H9 (cell line): ENCODE measurements at places on chromosomes 7 and 10. TPM values are rescaled to one million over a fixed set of nuclear protein-coding genes. Genes with fewer than 3 reads are reported as not detected.

GRCh38 chr7:69748530-69748929 is 150.3 kb downstream of the AUTS2 start:
- no peak overlapping the region for H3K27ac ChIP-seq
- no peaks in the 10 kb centered on the region for H3K36me3 ChIP-seq
- no peaks in the 10 kb centered on the region for H3K27me3 ChIP-seq
- DNase-seq, result no peak

DNA sequence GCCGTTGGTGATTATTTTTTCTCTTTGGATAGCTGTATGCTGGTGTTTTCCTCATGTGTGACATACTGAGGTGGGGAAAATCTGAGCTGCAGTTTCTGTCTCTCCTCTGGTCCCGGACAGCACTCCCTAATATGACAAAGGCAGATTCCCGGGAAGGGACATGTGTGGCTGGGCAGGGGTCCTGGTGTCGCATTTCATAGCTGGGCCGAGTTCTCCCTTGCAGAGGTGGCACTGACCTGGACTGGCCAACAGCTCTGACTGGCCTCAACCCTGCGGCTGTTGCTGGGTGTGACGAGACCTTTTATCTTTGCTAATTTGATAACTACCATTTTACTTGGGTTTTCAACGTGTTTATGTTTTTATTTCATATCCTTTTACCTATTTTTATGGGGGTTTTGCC is 248.6 kb upstream of the TCERG1L start:
- H3K27ac ChIP-seq, result no peak overlapping the region
- no peaks in the 10 kb centered on the region for H3K27me3 ChIP-seq
- H3K4me3 ChIP-seq, result no peak overlapping the region
- no peak for DNase-seq
- H3K4me1 ChIP-seq, result no peaks in the 10 kb centered on the region

ANKRD7 gene
- total RNA-seq, result not detected in 2 replicates

DNA sequence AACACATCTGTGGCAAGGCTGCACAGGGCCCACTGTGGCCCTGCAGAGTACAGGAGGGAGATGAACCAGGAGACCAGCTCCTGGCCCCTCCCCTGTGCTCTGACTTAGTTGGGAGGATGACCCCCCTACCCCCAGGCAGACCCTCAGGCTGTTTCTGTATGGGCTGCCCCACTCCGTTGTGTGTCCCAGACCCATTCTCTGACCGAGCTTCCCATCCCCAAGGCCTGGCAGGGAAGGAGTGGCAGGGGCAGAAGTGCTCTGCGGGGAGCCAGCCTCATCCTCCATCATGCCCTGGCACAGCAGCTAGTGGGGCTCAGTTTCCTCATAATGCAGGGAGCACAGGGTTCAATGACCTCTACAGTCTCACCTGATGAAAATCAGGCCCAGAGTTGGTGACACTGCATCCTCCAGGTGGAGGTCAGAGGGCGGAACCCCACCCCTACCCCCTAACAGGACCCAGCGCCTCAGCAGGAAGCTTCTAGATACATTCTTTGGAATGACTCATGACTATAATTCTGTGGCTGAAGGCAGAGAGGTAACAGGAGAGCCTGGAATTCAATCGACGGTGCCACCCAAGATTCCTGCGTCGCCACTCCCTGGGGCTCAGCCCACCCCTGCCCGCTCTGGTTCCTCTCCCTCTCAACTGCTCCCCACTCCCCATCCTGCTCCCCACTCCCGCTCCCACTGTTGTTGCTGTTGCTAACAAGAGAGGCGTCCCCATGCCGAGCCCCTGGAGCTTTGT is 18.2 kb downstream of the PODXL start:
- no peaks in the 10 kb centered on the region for H3K27me3 ChIP-seq
- H3K36me3 ChIP-seq, result peaks cover 89% of the 10 kb centered on the region
- no peak for DNase-seq

DNA sequence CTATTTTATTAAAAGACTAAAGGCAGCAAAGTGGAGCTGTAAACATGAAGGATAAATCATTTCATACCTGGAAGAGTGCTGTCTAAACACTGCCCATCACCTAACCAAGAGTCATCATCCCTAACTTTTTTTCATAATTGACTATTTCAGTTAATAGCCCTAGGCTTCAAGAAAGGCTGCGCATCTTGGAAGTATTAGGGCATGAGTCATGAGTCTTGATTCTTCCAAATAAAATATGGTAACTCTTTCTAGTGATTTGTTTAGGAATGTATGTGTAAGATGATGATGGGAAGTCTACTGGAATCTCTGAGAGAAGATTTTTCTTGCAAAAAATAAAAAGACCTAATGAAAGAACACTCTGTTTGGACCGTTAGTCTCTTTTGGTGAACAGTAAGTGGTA is 207.7 kb upstream of the AHR start:
- H3K4me1 ChIP-seq, result no peaks in the 10 kb centered on the region
- no peak for DNase-seq
- no peak overlapping the region for H3K27ac ChIP-seq
- H3K4me3 ChIP-seq, result no peak overlapping the region
- no peaks in the 10 kb centered on the region for H3K27me3 ChIP-seq

DNA sequence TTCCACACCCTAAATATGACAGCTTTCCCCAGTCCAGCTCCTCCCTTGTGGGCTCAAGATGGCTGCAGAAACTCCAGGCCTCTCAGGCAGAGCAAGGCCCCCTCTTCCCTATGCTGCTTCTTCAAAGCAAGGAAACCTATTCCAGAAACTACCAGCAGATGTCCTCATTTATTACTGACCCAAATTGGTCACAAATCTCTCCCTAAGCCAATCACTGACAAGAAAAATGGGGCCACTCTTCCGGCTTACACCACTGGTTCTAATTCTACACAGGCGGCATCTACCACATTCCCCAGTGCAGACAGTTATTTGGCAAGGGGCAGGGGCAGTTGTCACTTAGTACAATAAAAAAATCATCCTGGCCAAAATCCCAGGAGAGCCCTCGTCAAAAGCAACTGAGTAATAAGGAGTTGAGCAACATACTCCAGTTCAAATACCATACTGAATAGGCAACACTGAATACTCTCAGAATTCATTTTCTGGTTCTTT is 150.4 kb downstream of the SFMBT2 start:
- H3K36me3 ChIP-seq, result no peaks in the 10 kb centered on the region
- H3K27ac ChIP-seq, result no peak overlapping the region
- H3K27me3 ChIP-seq, result no peaks in the 10 kb centered on the region
- H3K4me3 ChIP-seq, result no peak overlapping the region
- H3K4me1 ChIP-seq, result no peaks in the 10 kb centered on the region

GRCh38 chr10:77301305-77301730 is 336.3 kb downstream of the KCNMA1 start:
- H3K4me1 ChIP-seq, result no peaks in the 10 kb centered on the region
- H3K27ac ChIP-seq, result no peak overlapping the region
- no peak overlapping the region for H3K4me3 ChIP-seq
- H3K36me3 ChIP-seq, result no peaks in the 10 kb centered on the region

GRCh38 chr7:13312307-13312706 is 624.9 kb downstream of the ARL4A start:
- H3K27me3 ChIP-seq, result no peaks in the 10 kb centered on the region
- no peaks in the 10 kb centered on the region for H3K4me1 ChIP-seq
- H3K27ac ChIP-seq, result no peak overlapping the region
- peaks cover 50% of the 10 kb centered on the region for H3K36me3 ChIP-seq

DNA sequence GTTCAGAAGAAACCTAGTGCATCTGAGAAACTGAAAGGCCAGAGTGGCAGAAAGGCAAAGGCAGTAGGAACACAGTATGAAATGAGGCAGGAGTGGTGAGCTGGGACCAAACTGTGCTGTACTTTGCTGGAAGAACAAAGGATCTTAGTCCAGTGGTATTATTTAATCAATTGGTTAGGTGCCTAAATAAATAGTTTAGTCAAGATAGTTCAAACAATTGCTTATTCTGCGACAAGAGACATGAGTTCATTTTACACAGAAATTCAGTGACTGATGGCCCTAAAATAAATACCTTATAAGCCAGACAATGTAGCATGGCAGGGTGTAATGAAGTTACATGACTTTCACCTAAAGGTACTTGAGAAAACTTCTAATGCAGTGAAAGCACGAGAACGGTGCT is 181.8 kb upstream of the LRRN3 start:
- no peaks in the 10 kb centered on the region for H3K4me1 ChIP-seq
- H3K27ac ChIP-seq, result no peak overlapping the region
- DNase-seq, result no peak

DNA sequence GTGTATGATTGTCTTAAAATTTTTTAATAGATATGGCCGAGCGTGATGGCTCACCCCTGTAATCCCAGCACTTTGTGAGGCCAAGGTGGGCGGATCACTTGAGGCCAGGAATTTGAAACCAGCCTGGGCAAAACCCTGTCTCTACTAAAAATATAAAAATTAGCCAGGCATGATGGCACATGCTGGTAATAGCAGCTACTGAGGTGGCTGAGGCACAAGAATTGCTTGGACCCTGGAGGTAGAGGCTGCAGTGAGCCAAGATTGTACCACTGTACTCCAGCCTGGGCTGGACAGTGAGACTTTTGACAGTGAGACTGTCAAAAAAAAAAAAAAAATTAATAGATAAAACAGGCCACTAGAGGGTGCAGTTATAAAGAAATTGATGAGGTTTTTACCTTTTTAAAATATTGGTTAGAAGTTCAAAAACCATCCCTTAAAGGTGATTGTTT is 20.5 kb downstream of the NOM1 start:
- no peak overlapping the region for H3K4me3 ChIP-seq
- H3K27ac ChIP-seq, result no peak overlapping the region
- no peaks in the 10 kb centered on the region for H3K4me1 ChIP-seq
- H3K27me3 ChIP-seq, result no peaks in the 10 kb centered on the region
- DNase-seq, result no peak
- peaks cover 68% of the 10 kb centered on the region for H3K36me3 ChIP-seq

EBLN1 gene
- total RNA-seq, result not detected in 2 replicates

TLX1 gene
- not detected in 2 replicates for total RNA-seq

PBLD gene
- total RNA-seq, result 2.4 and 3.5 TPM in 2 replicates

INMT gene
- 0.59 and 0.70 TPM in 2 replicates for total RNA-seq

TMEM236 gene
- total RNA-seq, result not detected in 2 replicates

GRCh38 chr10:43231523-43232078 is 35.3 kb downstream of the RASGEF1A start:
- H3K4me1 ChIP-seq, result no peaks in the 10 kb centered on the region; the same call in 1 of the 2 replicates
- H3K4me3 ChIP-seq, result no peak overlapping the region
- H3K27ac ChIP-seq, result no peak overlapping the region
- H3K27me3 ChIP-seq, result peaks cover 19% of the 10 kb centered on the region; the same call in 1 of the 2 replicates
- H3K36me3 ChIP-seq, result no peaks in the 10 kb centered on the region

GRCh38 chr7:7913504-7913903 is 55.1 kb upstream of the GLCCI1 start:
- peaks cover 9% of the 10 kb centered on the region for H3K4me1 ChIP-seq
- DNase-seq, result no peak
- no peak overlapping the region for H3K27ac ChIP-seq
- no peaks in the 10 kb centered on the region; the same call in 2 of the 3 replicates for H3K36me3 ChIP-seq
- no peak overlapping the region for H3K4me3 ChIP-seq
- H3K27me3 ChIP-seq, result no peaks in the 10 kb centered on the region

ITGA8 gene
- not detected in 2 replicates for total RNA-seq

GRCh38 chr7:129605960-129606614 is 5.4 kb upstream of the NRF1 start:
- H3K4me1 ChIP-seq, result no peaks in the 10 kb centered on the region
- no peak overlapping the region for H3K27ac ChIP-seq
- H3K36me3 ChIP-seq, result peaks cover 19% of the 10 kb centered on the region
- H3K4me3 ChIP-seq, result no peak overlapping the region

OPN1SW gene
- total RNA-seq, result not detected in 2 replicates

- H3K36me3 ChIP-seq, result peaks cover 30% of the 10 kb centered on the region
- no peaks in the 10 kb centered on the region for H3K27me3 ChIP-seq
- DNase-seq, result no peak
- H3K27ac ChIP-seq, result no peak overlapping the region
- H3K4me3 ChIP-seq, result no peak overlapping the region
- peaks cover 3% of the 10 kb centered on the region for H3K4me1 ChIP-seq
Observed at GRCh38 chr7:143419880-143420279, 11.2 kb upstream of the EPHA1 start.

DNA sequence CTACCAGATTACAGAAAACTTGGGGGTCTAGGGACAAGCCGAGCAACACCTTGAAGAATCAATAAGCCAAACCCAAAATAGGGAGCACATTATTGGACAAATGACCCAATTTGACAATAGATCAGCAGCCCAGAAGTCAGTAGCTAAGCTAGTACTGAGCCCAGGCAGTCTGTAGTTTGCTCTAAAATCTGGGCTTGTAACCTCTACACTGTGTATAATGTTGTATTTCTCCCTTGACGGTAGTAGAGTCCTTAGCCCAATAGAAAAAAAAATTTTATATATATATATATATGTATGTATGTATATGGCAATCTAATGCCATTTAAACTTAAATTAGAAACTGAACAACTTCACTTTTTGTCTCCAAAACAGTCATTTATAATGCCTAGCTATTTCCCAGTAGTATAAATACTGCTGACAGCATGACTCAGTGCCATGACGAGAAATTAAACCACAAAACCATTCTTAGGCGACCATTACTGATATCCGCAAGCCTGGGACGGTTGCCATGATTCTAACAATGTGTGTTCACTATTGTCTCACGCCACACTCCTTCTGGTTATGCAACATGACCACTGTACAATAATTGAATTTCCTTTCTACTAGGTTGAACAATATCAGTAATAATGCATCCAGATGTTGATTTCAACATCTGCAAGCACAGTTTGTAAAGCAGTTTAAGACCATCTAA is 110.5 kb downstream of the IPMK start:
- no peaks in the 10 kb centered on the region for H3K4me1 ChIP-seq
- no peak overlapping the region for H3K27ac ChIP-seq
- H3K27me3 ChIP-seq, result no peaks in the 10 kb centered on the region
- no peaks in the 10 kb centered on the region for H3K36me3 ChIP-seq

DMTF1 gene
- 102 and 111 TPM in 2 replicates for total RNA-seq

ZNF107 gene
- total RNA-seq, result 23.3 and 24.7 TPM in 2 replicates

DNA sequence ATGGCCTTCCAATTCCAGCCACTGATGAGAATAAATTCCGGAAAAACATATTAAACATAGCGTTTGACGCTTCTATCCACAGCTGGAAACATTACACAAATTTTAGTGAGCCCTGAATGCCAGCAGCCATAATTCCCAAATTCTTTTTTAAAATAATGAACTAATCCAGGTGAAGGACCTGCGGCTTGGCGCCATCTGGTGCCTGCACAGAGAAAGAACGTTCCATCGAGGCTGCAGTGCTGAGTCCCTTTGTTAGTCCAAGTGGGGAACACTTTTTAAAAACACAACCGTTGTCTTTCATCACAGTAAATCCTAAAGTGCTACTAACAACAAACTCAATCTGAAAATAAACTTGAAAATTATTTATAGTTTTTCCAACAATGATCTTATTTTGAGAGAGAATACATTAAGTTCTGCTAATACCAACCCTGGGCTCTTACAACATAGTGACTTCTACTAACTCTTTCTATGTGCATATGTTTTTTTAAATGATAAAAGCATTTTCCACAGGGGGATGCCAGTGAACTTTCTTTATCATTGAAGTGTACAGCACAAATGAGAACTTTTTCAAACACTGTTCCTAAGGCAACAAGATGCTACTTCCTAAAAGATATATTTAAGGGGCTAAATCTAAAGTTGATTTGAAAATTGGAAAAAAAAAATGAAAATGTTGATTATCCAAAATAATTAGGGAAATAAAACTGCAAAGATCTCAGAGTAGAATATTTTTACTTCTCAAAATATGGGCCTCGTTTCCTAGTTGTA is 166.9 kb upstream of the RNF32 start:
- no peaks in the 10 kb centered on the region for H3K4me1 ChIP-seq
- 0 out of 3 replicates have a peak, but pooled peaks cover 2% of the 10 kb centered on the region for H3K36me3 ChIP-seq
- peak; percentile 49 for DNase-seq
- no peak overlapping the region for H3K27ac ChIP-seq
- no peaks in the 10 kb centered on the region for H3K27me3 ChIP-seq
- no peak overlapping the region for H3K4me3 ChIP-seq
